ENCODE measurements at places on chromosomes 13 and 19.
A peak's percentile ranks its signal among the peaks of the same experiment; 100 is the strongest.

- no peak for DNase-seq
Measured at GRCh38 chr13:20331419-20331818, 99.3 kb upstream of the GJB6 start.

DNA sequence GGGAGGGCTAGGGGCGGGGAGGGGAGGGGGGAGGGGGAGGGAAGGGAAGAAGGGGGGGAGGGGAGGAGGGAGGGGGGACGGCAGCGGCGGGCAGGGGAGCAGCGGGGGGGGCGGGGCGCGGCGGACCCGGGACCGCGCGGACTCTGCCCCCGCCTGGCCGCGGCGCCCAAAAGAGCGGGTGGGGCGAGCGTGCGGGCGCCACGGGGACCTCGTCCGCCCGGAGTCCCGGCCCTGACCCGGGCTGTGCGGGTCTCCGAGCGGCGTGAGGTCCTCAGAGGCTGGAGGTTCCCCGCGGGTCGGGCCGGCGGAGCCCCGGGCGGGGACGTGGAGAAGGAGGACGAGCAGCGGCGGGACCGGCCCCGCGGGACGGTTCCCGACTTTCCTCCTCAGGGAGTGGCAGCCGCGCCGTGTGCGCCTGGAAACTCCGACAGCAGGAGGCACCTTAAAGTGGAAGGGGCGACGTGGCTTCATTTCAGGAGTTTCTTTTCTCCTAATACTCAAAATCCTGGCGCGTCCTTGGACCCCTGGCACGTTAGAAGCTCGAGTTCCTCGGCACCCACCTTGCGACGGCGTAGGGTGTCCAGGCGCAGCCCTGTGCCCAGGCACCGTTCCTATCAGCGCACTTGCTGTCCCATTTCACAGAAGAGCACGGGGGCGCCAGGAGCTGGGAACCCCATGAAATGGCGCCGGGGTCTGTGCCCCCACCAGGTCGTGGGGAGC is 518 bp upstream of the PLPP2 start:
- DNase-seq: no peak

DNA sequence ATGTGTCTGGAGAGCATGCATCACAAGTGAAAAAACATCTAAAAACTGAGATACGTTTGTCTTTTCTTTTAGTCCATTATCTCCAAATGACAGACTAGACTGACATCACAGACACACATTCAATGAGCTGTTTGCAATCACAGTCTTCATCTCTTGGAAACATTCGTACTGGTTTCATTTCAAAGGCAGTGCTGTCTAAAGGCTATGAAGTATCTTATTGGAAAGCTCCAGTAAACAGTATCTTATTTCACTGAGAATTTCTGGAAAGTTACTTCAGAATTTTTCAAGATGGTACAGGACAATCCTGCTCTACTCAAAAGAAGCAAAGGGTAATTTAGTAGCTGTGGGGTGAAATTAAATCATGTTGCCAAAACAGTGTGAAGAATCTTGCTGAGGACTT is 53.5 kb upstream of the TNFRSF19 start:
- DNase-seq: no peak

- DNase-seq: no peak
Measured at GRCh38 chr19:2815923-2816322, 3.7 kb upstream of the ZNF554 start.

- no peak for DNase-seq
Measured at GRCh38 chr13:38566023-38566422, 120.9 kb upstream of the FREM2 start.

DNA sequence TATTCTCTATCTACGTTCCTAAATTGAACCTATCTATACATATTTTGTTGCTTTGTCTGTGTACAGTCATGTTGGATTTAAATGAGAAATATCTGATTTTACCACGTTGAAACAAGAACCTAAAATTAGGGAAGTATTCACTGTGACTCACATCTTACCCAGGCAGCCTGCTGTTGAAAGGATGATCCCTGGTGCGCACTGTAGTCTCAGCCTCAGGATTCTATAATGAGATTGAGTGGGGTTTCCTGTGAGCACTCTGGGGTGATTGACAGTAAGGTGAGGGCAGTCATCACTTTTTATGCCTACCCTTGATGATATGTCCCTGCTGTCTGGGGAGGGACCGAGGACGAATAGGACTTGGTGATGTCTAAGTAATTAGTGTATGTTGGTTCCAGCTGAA is 35.4 kb downstream of the PCCA start:
- no peak for DNase-seq

DNA sequence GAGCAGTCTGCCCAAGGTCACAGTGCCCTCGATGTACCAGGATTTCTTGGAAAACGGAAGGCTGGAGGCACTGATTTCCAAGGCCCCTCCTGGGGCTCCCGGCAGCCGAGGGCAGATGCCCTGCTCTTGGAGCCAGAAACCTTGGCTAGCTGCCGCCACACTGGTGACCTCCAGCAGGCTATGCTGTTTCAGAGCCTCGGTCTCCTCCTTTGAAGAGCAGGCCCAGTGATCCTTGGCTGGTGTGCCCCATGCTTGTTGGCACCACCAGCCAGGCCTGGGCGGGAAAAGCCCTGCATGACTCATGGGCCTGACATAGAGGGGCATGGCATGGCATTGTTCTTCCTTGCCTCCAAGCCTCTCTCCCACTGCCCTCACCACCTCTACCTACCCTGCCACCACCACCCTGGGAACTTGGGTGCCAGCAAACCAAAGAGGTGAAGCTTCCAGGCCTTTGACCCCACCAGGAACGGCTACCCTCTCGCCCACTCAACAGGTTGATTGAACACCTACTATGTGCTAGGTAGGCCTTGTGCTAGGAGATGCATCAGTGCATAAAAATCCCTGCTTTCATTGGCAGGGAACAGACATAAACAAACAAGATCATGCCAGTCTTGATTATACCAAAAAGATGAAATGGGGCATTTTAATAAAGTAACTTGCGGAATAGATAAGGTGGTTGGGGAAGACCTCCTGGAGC is 1.6 kb upstream of the CLEC11A start:
- peak; percentile 54 for DNase-seq

DNA sequence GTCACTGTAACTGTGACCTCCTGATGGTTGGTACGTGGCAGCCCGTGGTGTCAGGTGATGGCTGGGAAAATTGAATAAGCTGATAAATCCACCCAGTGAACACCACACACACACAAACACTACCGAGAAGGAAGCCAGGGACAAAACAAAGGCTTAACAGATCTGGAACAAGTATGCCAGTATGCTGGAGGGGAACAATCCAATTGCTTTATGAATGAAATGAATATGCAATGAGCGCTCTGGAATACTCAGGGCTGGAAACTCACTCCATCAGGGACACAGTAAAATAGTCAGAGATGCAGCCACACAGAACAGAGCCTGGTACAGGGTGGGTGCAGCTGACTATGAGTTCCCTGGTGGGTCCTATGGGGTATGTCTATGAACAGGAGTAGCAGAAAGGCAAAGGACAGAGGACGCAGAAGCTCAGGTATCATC is 16.7 kb downstream of the TMTC4 start:
- no peak for DNase-seq

GRCh38 chr19:34366738-34367623 is 2.0 kb downstream of the GPI start:
- DNase-seq: no peak

DNA sequence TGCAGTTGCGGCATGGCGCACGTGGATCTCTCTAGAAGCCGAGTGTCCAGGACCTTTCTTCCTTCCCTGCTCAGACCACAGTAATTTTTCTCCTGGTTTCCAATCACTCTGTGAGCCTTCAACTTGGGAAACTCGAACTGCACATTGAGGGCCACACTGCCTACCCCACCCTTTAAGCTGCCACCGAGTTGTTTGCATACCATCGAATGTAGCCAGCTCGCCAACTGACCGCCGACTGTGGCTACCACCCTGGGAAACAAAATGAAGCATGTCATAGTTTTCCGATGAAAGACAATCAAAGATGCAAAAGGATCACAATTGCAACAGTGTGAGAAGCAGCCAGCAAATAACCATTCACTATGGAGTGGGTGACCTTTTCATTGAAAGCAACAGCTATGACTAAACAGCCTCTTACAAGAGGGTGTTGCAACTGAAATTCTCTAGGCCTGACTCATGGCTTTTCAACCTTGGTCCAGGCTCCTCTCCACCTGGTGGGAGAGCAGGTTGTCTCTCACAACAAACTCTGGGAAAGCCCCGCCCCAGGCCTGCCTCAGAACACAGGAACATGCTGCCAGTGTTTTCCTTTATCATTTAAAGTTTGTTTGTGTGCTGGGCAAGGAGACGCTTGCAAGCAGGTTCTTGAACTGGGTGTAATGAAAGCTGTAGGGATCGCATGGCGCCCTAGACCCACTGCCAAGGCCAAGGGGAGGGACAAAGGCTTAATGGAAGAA is 141.7 kb upstream of the SERP2 start:
- DNase-seq: no peak

DNA sequence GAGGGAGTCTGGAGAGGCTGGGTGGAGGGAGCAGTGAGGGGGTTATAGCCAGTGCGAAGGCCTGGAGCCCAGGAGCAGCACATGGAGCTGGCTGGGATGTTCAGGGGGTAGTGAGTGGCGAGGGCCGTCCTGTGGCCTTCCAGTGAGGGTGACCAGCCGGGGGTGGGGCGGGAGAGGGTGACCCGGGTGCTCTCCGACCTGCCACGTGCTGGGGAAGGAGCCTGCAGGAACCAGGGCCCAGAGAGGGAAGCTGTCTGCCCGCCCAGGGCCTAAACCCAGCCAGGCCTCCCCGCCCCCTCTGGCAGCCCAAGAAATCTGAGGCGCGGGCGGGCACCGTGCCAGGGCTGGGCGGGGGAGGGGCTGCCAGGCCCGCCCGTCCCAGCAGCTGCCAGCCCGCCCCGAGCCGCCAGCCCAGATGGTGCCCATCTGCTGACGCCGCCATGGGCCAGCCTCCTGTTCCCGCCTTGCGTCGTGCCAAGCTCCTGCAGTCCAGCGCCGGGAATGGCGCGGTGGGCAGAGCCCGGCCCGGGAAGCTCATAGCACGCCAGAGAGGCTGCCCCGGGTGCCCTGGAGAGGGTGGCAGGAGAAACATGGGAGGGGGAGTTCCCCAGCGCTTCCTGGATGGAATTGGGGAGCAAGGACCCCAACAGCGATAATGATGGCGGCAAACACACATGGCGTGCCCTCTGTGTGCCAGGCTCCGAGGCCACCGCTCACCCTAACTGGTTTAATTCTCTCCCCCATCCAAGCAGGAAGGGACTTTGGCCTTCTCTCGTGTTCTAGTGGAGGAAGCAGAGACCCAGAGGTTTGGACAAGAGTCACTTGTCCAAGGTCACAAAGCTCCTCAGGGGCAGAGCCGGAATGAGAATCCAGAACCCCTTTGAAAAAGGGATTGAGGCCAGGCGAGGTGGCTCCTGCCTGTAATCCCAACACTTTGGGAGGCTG is 21.5 kb downstream of the NFIC start:
- peak; percentile 88 for DNase-seq

- no peak for DNase-seq
Measured at GRCh38 chr13:31767175-31767900, 28.0 kb downstream of the RXFP2 start.

GRCh38 chr13:90933097-90933826 is 414.2 kb upstream of the MIR17HG start:
- no peak for DNase-seq

- DNase-seq: no peak
Measured at GRCh38 chr13:58480061-58480460, 848.5 kb downstream of the PCDH17 start.

GRCh38 chr19:16797876-16798275 is 31.3 kb upstream of the SIN3B start:
- DNase-seq: no peak

DNA sequence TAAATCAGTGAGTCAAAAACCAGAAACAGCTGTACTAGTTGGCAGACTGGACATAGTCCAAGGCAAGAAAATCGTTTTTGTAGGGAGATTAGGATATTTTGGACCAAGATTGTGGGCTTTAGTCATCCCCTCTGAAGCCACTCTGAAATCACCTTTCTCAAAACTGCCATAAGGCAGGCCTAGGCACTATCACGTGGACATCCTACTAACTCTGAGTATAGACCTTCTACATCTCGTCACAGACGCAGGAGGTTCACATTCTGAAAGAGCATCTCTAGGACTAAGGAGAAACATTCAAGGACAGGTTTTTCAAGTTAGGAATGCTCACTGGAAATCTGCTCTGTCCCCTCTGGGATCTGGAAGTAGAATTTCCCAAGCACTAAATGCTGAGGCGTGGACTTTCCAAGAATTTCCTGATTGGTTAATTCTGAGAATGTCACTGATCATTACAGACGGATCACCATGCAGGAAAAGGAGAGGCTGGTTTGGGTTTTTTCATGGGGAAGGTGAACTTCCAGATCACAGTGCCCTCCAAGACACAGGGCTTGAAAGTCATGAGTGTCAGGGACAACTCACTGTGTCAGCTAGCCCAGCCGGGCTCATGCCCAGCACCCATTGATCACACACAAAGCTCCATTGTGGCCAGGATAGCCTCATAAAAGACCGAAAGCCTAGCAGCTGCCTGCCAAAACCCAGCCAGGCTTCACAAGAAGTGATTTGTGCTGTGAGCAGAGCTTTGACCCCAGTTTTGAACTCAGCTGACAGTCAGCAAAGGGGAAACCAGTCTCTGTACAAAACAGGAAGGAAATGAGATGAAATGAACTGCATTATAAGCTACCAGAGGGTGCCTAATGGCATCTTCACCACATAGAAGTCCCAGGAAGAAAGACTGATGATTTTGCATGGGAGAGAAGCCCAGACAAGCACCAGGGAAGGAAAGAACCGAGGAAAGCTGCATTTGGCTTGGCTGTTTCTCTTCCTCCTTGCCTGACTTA is 2.7 kb upstream of the RUBCNL start:
- DNase-seq: peak; percentile 45

DNA sequence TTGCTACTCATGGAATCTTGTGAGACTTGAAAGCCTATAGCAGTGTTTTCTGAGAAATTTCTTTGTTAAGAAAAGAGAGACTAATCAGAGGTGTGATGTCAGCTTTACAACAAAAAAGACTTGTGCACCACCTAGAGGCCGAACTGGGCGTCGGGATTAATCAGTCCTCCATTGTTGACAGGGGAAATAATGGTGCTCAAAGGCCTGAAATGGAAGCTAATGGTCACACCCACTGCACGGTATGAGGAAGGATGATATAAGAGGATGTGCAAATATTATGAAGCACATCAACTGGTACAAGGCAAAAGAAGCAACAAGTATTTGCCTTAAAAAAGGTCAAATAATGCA is 480.2 kb upstream of the MIR17HG start:
- DNase-seq: peak; percentile 50

- peak; percentile 96 for DNase-seq
Measured at GRCh38 chr19:662962-663681, at the start of gene RNF126. TSS of gene RNF126 (minus strand) at chr19:663214. CDS start at chr19:663121, 93 bp downstream.
